Body of pancreas (tissue), 4 donors: ENCODE measurements at places on chromosomes 11 and 22.

DNA sequence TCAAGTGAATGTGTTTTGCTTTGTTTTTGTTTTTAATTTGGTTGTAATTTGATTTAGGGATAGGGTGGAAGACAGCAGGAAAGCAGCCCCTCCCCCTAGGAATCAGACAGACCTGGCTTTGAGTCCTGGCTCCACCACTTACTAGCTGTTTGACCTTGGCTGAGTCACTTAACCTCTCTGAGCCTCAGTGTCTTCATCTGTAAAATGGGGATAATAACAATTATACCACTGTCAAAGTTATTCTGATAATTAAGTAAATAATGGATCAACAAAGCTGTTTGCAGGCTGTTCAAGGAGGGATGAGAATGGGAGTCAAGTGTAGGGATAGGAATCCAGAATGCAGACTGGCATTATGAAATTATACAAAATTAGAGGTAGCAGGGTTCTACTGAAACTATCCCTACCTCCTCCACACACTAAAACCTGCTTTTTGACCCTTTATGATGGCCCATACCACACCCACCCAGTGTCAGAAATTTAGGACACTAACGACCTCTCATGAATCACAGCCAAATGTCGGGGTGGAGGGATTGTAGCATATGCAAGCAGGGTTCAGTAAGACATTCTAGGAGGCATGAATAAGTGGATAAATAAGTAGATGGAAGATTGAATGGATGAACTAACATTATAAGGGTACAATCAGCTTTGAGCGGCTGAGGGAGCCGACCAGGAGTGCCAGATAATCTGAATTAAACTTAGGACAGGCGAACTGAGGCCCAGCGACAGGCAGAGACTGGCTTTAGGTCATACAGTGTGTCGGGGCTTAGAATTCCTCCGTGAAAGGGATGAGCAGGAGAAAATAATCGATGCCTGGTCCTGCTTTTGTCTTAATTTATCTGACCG, 974 bp downstream of the ANAPC15 start:
- no peak for DNase-seq

- peak; percentile 68 for DNase-seq
These were observed 12.6 kb upstream of the MAPK8IP1 start for GRCh38 chr11:45872651-45873356.

DNA sequence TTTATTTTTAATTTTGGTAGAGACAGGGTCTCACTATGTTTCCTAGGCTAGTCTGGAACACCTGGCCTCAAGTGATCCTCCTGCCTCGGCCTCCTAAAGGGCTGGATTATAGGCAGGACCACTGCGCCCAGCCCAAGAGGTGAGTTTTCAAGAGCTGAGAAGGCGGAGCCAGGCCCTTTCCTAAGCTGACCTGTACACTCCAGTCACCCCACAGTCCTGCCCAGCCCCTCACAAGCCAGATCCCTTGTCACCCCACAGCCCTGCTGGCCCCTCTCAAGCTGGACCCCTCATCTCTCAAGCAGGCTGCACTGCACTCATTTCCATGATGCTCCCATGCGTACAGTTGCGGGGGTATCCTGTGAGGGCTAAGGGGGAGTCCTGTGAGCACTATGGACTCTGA, 2.9 kb downstream of the DENND6B start:
- no peak for DNase-seq

GRCh38 chr22:44870021-44870420, 117.6 kb downstream of the ARHGAP8 start:
- DNase-seq = no peak

GRCh38 chr22:50546326-50547262, 895 bp downstream of the KLHDC7B start:
- no peak for DNase-seq

DNA sequence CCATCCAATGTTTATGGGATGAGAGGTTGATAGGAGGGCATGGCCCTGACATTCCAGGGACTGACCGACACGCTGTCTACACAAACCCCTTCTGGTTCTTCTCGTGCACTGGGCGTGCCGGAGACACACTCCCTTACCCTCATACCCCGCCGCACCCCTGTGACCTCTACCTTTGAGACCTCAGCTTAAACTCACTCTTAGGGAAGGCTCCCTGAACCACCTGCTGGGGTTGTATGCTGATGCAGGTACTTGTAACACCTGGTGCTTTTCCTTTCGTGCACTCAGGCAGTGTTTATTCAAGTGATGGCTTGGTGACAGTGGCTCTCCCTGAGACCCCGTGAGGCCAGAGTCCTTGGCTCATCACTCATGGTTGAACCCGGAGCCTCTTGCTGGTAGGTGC, 12.0 kb downstream of the PPARA start:
- DNase-seq = no peak

GRCh38 chr22:39663751-39664150, 93.2 kb downstream of the CACNA1I start:
- no peak for DNase-seq
